ENCODE measurements at places on chromosomes 13 and 19.

GRCh38 chr13:33249894-33250293 is 35.7 kb downstream of the STARD13 start:
- DNase-seq = no peak

GRCh38 chr19:4980067-4980466 is 11.2 kb downstream of the KDM4B start:
- no peak for DNase-seq

- no peak for DNase-seq
These were observed 18.4 kb downstream of the CYTH2 start for GRCh38 chr19:48487544-48487943.

DNA sequence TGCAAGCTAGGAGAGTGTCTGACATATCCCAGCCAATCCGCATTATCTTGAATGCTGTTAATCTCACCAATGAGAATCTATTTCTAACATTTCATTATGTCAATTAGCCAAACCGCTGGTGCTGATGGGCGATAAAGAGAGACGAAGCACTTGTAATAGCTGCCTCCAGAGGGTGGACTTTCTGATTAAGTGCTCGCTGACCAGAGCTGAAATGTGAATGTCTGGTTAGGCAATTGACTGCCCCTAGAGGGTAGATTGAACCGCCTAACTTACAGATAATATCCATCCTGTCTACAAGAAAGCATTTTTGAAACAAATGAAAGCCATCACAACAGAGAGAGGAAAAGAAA is 552 bp upstream of the GRWD1 start:
- no peak for DNase-seq

DNA sequence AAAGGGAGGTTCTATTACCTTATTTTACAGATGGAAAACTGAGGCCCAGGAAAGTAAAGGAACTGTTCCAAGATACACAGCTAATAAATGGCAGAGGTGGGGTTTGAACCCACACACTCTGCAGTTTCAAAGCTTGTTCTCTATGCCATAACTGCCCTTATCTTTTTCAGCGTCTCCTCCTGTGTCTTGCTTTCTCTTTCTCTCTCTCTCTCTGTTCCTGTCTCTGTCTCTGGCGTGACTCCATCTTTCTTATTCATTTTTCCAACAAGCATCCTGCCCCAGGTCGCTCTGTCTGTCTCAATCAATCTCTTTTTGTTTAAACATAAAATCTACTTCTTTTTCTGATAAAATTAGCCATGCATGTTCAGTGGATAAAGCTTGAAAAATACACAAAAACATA is 3.2 kb upstream of the IFNL4 start:
- DNase-seq = no peak

DNA sequence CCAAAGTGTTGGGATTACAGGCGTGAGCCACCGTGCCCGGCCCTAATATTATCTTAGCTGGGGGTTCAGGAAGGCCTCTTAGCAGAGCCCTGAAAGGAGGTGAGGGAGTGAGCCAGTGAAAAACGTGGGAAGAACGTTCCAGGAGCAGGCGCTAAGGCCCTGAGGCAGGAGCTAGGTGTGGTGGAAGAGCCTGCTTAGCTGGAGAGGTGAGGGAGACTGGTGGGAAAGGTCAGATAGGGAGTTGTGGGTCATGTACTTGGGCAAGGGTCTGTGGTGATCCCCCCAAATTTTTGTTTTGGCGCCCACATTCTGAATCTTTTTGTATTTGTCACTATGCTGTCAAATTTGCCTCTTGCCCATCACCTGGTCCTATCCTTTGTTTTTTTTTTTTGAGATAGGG is 5.1 kb upstream of the INAFM1 start:
- no peak for DNase-seq

GRCh38 chr19:42097461-42097860 is 21.5 kb downstream of the ZNF574 start:
- no peak for DNase-seq

- DNase-seq = peak; percentile 22
These were observed 49.8 kb upstream of the GTF3A start for GRCh38 chr13:27374650-27375049.

GRCh38 chr13:74230984-74231501 is 96.8 kb upstream of the KLF12 start:
- DNase-seq = no peak

DNA sequence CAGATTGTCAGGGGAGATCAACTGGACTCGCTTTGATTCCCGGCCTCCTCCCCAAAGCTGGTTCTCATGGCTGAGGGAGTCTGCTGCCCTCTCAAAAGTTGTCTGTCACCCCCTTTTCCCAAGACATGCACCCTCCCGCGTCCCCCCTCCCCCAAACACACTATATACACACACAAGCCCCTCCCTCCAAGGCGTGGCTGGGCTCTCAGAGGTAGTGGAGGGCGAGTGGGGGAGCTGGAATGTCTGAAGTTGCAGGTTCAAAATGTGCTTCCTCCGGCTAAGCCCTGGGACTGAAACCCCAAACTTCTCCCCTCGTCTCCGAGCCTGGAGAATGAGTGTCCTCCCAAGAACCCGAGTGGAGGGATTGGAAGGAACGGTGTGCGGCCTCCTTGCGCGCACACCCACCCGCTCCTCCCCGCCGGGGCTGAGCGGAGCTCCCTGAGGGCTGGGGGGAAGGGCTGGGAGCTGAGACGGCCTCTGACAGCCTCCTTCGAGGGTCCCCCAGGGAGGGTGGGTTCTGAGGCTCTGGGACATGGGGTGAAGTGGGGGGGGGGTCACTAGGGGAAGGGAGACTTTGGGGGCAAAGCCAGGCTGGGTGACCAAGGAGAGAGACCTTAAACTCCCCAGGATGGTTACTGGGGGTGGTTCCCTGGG is 9.9 kb upstream of the MEIS3 start:
- no peak for DNase-seq
